ENCODE measurements at places on chromosomes 5 and 9.
A peak's percentile ranks its signal among the peaks of the same experiment; 100 is the strongest.

DNA sequence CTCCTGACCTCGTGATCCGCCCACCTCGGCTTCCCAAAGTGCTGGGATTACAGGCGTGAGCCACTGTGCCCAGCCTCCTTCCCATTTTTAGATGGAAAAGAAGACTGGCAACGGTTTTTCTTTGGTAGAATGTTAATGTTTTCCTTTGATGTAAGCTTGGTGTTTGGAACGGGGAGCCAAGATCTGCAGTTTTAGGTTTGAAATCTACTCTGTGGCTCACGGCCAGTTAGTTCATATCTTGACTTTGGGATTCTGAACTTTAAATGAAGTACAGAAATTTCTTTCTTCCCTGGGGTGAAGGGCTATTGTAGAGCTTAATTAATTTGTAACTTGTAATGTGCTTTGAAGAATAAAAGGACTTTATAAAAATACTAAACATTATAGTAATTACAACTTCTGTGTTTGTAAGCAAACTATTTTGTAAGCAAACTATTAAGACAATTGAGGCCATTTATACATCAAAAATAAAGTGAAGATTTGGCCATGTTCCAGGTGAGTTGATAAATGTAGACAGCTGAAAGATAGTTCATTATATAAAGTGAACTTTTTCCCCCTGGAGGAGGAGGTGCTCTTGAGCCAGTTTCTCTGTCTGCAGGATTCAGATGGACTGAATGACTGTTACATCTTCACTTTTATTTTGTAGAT, 117.1 kb upstream of the TUT7 start:
- H3K27ac ChIP-seq: no peak overlapping the region
- no peak overlapping the region for H3K4me3 ChIP-seq
- H3K27me3 ChIP-seq: no peaks in the 10 kb centered on the region
- DNase-seq: no peak
- H3K36me3 ChIP-seq: no peaks in the 10 kb centered on the region

- H3K27ac ChIP-seq: no peak overlapping the region
- DNase-seq: no peak
- H3K36me3 ChIP-seq: no peaks in the 10 kb centered on the region
Observed at GRCh38 chr9:137365552-137366444, 57.2 kb downstream of the EXD3 start.

DNA sequence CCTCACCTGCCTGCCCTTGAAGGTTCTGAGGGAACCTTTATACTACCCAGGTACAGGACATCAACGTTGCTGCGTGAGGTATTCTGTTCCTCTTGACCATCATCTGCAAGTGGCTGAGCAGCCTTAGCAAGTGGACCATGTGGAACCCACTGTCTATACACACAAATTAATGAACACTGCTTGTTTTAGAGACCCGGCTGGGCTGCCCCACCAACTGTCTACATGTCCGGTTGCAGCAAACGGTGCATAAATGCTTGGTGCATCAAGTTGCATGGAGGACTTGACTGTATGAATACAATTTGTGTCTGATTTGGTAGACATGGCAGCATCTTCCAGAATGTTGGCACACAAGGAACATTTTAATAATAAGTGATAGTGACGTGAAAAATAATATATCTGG, 65.8 kb downstream of the SEMA6A start:
- H3K4me3 ChIP-seq: no peak overlapping the region
- peak overlapping the region; percentile 72 for H3K27ac ChIP-seq
- H3K27me3 ChIP-seq: no peaks in the 10 kb centered on the region
- peaks cover 13% of the 10 kb centered on the region for H3K36me3 ChIP-seq

DNA sequence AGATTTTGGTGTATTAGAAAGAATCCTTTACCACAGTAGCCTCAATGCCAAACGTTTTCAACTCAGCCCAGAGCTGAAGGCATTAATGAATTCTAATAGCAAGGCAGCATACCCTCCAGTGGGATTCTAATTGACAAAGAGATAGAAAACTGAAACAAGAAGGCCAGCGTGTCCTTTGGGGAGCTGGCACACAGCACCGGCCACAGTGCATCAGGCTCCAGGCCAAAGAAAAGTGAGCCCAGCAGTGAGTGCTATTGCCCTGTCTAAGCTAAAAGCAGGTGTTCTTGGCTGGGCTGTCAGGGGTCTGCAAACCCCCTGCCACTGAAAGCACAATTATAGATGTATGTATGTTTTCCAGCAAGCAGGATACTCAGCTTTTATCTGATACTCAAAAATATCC, 40.4 kb downstream of the PPIC start:
- H3K36me3 ChIP-seq: no peaks in the 10 kb centered on the region
- H3K4me1 ChIP-seq: peaks cover 28% of the 10 kb centered on the region
- no peak for DNase-seq
- H3K4me3 ChIP-seq: no peak overlapping the region
- no peak overlapping the region for H3K27ac ChIP-seq

DNA sequence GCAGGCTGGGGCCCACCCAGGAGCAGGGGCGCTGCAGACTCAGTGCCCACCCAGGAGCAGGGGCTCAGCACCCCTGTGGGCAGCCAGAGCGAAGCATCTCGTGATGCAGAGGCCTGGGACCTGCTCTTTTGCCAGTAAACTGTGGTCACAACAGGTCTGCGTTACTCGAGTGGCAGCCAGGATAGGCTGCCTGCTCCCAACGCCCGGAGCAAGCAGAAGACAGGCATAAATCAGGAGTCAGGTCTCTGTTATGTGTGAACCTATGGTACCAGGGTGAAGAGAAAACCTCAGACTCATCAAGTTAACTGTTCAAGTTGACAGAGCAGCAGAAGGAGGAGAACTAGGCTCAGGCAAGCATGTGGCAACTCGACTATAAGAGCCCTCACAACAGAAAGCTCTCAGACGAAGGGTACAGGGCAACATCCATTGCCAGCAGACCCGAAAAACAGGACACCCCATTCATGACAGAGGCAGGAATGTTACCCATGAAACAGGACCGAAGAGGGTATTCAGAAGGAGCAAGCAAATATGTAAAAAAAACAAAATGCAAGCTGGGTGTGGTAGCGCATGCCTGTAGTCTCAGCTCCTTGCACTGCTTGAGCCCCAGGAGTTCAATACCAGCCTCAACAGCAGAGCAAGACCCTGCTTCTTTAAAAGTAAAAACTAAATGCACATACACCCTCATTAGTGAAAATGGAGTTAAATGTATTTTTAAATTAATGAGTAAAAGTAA, 71.7 kb downstream of the GOLPH3 start:
- H3K4me3 ChIP-seq: no peak overlapping the region
- no peak overlapping the region for H3K27ac ChIP-seq

DNA sequence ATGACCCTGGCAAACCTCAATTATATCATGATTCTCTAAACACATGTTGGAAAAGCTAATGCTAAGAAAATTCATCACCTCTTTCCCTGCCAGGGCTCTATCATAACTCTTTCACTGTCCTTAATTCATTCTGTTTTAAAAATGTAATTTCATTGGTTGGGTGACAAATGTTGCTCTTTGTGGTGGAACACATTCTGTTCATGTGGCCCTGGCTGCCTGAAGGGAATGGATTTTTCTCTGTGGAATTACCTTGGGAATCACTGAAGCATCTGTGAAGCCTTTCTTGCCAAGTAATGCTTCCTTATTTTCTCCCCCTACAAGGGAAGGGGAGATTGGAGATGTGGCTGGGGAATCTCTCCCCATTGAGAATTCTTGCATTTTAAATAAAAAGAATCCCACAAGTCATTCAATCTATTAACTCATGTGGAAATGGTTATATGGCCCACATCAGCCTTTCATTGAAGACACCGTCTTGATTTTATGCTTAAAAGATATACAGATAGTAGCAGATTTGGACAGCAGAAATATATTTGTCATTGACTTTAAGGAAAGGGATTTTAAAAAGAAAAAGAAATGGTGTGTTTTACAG, 201.8 kb upstream of the NMUR2 start:
- H3K27ac ChIP-seq: no peak overlapping the region
- H3K27me3 ChIP-seq: no peaks in the 10 kb centered on the region
- peaks cover 6% of the 10 kb centered on the region for H3K4me1 ChIP-seq
- no peaks in the 10 kb centered on the region for H3K36me3 ChIP-seq

- H3K27me3 ChIP-seq: no peaks in the 10 kb centered on the region
- H3K4me1 ChIP-seq: peaks cover 25% of the 10 kb centered on the region
- H3K4me3 ChIP-seq: no peak overlapping the region
- DNase-seq: peak; percentile 71
Observed at GRCh38 chr9:79621916-79622575, 50.3 kb downstream of the TLE4 start.

DNA sequence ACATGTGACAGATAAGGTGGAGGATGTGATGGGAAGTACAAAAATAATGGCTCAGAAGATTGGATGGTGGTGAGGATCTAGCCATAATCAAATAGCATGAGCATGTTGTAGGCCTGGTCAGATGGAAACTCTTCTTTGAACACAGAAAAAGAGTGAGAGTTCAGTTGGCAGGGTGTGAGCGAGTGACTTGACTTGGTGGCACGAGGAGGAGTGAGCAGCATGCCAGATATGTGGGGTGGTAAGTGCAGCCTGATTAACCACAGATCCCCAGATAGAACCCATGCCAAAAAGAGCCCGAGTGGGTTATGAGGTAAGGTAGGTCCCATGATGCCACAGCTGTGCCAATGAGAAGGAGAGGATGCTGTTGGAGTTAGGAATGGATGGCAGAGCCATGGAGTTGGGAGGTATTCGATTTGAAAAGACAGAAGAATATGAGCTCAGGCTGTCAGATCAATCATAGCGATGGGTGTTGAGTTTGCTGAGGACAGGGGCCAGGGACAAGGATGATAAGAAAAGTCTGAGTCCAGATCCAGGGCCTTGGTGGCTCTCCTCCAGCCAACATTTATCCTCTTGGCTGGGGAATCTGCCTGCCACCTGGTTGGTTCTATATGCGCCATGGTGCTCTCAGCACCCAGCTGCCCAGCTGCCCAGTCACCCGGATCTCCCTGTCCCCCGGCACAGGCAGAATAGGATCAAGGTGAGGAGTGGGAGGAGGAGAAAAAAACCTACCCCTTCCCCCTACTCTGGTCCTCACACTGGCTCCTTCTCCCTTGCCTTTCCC, 16.5 kb downstream of the GARNL3 start:
- H3K4me1 ChIP-seq: no peaks in the 10 kb centered on the region
- no peaks in the 10 kb centered on the region for H3K27me3 ChIP-seq
- no peak overlapping the region for H3K27ac ChIP-seq
- DNase-seq: no peak
- no peaks in the 10 kb centered on the region for H3K36me3 ChIP-seq

DNA sequence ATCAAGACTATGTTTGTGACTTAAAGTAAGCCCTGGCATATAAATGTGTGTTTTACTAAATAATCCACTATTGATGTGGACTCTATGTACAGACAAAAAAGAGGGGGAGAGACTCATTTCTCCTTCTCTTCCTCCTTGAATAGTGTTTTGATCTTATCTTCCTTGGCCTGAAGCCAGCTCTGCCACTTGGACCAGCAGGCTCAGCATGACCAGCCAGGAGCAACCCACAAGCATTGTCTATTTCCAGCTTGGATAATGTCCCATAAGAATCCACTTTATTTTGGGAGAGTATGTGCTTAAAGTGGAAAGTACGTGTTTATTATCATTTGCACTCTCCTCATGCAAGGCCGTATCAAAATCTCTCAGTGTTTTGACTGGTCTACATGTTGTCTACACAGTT, 23.8 kb upstream of the SLC46A2 start:
- H3K27me3 ChIP-seq: peaks cover 22% of the 10 kb centered on the region
- no peak overlapping the region for H3K27ac ChIP-seq
- no peaks in the 10 kb centered on the region for H3K4me1 ChIP-seq
- no peak overlapping the region for H3K4me3 ChIP-seq

- H3K4me1 ChIP-seq: no peaks in the 10 kb centered on the region
Observed at GRCh38 chr9:110536822-110537221, 42.7 kb downstream of the SVEP1 start.

DNA sequence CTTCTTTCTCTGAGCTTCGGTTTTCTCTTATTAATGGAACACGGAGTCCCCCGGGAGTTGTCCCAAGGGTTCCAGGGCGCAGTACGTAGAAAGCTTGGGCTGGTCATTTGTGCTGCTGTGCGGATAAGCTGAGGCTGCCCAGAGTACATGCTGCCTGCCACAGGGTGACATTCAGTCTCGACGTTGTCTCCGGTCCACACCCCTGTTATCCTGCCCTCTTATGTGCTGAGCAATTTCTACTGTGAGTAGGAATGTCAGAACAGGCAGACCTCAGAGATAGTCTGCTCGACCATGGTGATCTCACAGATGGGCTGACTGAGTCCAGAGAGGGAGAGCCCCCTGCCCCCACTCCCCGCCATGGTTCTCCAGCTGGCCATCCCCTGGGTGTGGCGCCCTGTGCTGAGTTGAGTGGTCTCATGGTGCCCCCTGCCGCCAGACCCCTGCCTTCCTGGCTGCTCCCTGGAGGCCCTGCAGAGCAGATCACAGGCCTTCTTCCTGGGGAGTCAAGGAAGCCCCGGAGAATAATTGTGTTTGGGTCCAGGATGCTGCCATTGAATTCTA, 124.0 kb downstream of the RGS3 start:
- H3K36me3 ChIP-seq: no peaks in the 10 kb centered on the region
- H3K27me3 ChIP-seq: no peaks in the 10 kb centered on the region
- no peak overlapping the region for H3K4me3 ChIP-seq

GRCh38 chr9:137138058-137138721, 764 bp upstream of the GRIN1 start:
- peaks cover 48% of the 10 kb centered on the region for H3K27me3 ChIP-seq
- H3K4me1 ChIP-seq: peaks cover 12% of the 10 kb centered on the region
- peak overlapping the region; percentile 51 for H3K4me3 ChIP-seq

- peaks cover 10% of the 10 kb centered on the region for H3K4me1 ChIP-seq
- H3K27ac ChIP-seq: no peak overlapping the region
- no peak for DNase-seq
- no peaks in the 10 kb centered on the region for H3K36me3 ChIP-seq
- no peaks in the 10 kb centered on the region for H3K27me3 ChIP-seq
Observed at GRCh38 chr9:72371151-72371550, 6.1 kb upstream of the ZFAND5 start.

GRCh38 chr5:52738095-52738506, 49.6 kb upstream of the ITGA1 start:
- no peak for DNase-seq
- no peaks in the 10 kb centered on the region for H3K36me3 ChIP-seq

DNA sequence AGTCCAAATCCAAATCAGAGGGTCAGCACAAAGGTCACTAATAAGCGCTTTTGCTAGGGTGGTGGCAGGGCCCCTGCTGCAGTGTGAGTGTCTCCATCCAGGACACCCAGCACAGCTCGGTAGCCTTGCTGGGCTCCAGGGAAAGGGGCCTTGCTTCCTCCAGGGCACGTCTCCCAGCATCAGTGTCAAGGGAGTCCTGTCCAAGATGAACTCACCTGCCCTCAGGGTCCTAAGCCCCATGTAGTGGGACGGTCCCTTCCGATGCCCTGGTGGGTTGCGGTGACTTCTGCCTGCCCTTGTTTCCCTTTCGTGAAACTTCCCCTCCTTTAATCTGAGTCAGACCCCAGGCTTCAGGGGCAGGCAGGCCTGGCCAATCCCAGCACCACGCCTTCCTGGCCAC, 101.7 kb downstream of the ZNF354C start:
- H3K27ac ChIP-seq: no peak overlapping the region
- no peaks in the 10 kb centered on the region for H3K36me3 ChIP-seq
- no peak overlapping the region for H3K4me3 ChIP-seq
- H3K4me1 ChIP-seq: no peaks in the 10 kb centered on the region
- DNase-seq: no peak

- H3K4me1 ChIP-seq: no peaks in the 10 kb centered on the region
- DNase-seq: no peak
- no peak overlapping the region for H3K27ac ChIP-seq
Observed at GRCh38 chr9:119986205-119986604, 593.8 kb downstream of the CDK5RAP2 start.

- H3K27me3 ChIP-seq: no peaks in the 10 kb centered on the region
- H3K4me1 ChIP-seq: no peaks in the 10 kb centered on the region
- no peak overlapping the region for H3K27ac ChIP-seq
- H3K36me3 ChIP-seq: no peaks in the 10 kb centered on the region
- DNase-seq: no peak
Observed at GRCh38 chr9:137213160-137214060, 7.9 kb downstream of the NDOR1 start.

- DNase-seq: peak; percentile 35
- H3K36me3 ChIP-seq: no peaks in the 10 kb centered on the region
- H3K27ac ChIP-seq: no peak overlapping the region
- no peaks in the 10 kb centered on the region for H3K27me3 ChIP-seq
Observed at GRCh38 chr9:72193478-72193881, 44.2 kb downstream of the GDA start.

Data from GM23338 (cell line).